ENCODE measurements at places on chromosomes 11 and 22.

GRCh38 chr22:33467620-33468095 lies 409.5 kb upstream of the SYN3 start:
- no peak for DNase-seq

- DNase-seq = no peak
Observed at GRCh38 chr22:35555483-35555890, 14.9 kb downstream of the RASD2 start.

DNA sequence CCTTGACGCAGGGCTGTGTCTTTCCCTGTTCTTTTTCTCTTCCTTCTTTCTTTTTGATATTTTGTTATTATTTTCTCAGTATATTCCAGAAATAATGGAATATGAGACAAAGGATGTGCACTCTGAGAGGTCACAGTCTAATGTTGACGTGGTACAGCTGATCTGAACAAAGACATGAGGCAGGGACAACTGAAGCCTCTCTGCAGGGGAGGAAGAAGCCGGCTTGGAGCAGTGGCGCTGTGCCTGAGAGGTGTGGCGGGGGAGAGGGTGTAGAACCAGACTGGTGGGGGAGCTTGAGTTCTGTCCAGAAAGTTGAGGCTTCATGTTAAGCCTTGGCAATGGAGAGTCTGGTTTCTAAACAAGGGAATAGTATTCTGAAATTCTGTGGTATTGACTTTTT lies 34.7 kb downstream of the ADAMTS15 start:
- DNase-seq = no peak

DNA sequence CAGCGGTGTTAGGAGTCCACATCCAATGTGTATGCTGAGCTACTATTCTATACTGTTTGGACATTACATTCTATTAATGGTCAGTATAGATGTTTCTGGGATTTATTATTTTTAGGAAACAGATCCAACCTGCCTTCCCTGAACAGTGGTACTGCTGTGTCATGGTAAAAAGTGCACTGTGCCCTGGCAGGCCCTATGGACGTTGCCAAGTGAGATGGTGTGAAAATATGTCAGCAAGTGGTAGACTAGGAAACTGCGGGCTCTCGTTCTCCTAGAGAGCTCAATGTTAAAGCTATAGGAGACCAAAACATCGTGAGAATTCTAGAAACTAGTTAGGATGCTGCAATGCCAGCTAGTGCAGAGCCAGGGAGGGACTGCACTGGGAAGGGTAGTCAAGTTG lies 26.0 kb upstream of the CYP2D6 start:
- DNase-seq = no peak

DNA sequence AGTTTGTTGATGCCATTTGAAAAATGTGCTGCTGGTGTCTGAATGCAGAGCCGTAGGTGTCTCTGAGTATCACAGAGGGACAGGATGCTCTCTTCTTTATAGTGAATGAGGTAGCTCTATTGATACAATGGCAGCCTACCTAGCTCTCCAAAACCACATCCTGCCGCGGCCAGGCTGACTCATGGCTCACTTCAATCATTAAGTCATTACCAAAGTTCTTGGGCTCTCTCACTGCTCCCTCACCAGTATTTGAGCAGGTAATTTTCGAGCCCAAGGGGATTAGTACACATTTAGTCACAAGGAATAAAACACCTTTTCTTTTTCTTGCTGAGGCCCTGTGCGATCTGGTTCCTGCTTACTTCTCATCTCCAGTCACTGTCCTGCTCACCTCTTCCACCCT lies 509.0 kb upstream of the LARGE1 start:
- no peak for DNase-seq

DNA sequence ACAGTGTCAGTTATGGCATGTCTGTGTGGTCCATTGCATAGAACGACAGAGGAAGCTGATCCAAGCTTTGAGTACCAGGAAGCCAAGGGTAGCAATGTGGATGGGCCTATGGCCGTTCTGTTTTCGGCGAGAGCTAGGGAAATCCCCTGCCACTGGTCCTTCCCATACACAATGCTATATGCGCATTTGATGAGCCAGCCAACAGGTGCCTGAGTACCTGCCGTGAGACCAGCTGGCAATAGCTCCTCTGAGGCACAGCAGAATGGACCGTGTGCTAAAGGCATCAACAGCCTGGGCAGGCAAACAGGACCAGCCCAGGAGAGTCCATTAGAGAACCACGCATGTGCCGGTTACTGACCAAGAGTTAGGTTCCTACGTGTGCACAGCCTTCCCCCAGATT lies 753.0 kb downstream of the NTM start:
- no peak for DNase-seq

DNA sequence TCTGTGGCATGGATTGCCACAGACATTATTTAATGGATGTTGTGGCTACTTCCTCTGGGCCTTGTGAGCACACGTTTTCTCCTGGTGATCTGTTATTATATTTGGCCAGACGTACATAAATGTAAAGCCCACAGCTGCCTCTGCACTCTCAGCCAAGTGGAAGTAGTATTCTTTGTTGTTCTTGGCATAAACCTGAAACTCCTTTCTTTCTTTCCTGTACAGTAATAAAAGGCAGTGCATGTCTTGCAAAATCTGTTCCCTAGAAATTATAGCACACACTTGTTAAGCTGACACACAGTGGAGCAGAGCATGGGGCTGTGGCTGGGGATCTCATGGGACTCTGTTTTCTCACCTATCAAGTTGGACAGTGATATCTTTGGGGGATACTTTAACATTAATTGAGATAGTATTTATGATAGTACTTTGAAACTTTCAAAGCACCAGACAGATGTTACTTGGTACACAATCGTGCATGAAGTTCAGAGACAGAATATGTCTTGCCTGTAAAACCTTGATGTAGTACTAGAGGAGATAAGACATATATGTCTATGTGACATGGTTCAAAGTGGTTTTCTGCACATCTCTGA lies 20.9 kb downstream of the PANX1 start:
- no peak for DNase-seq

DNA sequence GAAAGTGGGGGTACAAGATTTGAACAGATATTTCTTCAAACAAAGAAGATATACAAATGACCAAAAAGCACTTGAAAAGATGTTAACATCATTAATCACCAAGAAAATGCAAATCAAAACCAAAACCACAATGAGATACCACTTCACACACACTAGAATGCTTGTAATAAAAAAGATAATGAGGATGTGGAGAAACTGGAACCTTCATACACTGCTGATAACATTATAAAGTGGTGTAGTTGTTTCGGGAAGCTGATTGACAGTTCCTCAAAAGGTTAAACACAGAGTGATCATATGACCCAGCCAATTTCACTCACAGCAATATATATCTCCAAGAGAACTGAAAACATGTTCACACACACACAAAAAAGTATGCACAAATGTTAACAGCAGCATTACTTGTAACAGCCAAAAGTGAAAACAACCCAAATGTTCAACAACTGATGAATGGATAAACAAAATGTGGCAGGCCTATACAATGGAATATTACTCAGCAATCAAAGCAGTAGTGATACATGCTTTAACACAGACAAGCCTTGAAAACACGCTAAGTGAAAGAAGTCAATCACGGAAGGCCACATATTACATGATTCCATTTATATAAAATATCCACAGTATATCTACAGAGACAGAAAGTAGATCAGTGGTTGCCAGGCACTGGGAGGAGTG lies 15.1 kb downstream of the PITPNB start:
- no peak for DNase-seq

- DNase-seq = no peak
Observed at GRCh38 chr11:762421-763072, 14.7 kb downstream of the GATD1 start.

GRCh38 chr22:44398856-44399837 lies 86.4 kb upstream of the SHISAL1 start:
- DNase-seq = no peak

- no peak for DNase-seq
Observed at GRCh38 chr11:42800041-42800440, 511.8 kb upstream of the API5 start.

DNA sequence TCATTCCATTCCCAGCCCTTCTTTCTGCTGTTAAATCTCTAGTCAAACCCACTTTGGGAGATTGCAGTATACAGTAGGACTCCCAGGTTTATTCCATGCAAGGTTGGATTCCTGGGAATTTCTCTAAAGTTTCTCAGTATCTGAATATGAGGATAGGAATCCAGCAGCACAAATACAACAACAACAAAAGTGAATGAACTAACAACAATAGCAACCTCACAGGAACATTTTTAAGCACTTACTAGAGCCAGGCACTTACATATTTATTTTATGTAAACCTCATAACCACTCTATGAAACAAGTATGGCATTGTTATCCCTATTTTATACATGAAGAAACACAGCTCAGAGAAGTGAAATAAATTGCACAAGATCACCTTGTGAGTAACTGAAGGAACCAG lies 1.9 kb downstream of the MMP7 start:
- no peak for DNase-seq

- DNase-seq = no peak
Observed at GRCh38 chr11:68429661-68430060, 30.9 kb upstream of the PPP6R3 start.

DNA sequence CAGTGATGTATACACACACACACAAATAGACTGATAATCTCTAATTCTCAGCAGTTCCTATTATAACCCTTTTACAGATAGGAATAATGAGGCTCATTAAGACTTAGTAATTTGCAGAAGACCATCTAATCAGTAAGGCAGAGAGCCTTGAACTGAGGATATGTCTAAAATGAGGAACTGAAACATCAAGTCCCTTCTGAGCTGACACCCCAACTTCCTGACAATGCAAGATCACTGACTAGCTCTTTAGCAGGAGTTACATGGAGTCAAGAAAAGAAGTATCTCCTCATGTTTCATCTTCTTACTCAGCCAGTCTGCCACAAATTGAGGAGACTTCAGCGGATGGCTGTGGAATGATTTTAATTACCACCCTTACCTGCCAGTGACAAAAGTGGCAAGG lies 193.0 kb downstream of the MSANTD4 start:
- no peak for DNase-seq

GRCh38 chr11:35313066-35313759 lies 106.1 kb downstream of the SLC1A2 start:
- no peak for DNase-seq

- DNase-seq = no peak
Observed at GRCh38 chr11:23201936-23202522, 341.8 kb upstream of the CCDC179 start.

- DNase-seq = no peak
Observed at GRCh38 chr11:47451436-47451835, 2.5 kb upstream of the RAPSN start.

DNA sequence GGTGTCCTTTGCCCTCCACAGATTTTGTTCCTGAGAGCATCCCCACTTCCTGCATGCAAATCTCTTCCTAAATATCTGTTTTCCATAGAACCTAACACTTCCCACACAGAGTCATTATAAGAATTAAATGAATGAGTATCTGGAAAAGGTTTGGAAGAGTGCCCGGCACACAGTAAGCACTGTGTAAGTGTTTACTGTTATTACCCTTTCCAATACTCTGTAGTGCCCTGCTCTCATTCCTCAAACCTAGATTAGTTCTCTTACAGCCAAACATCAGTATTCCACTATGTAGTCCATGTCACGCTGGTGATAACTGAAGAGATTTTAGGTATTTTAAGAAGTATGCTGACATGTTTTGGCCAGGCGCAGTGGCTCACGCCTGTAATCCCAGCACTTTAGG lies 57.3 kb upstream of the PHF21A start:
- DNase-seq = no peak

- DNase-seq = no peak
Observed at GRCh38 chr11:64071849-64072248, 36.1 kb downstream of the FLRT1 start.

- DNase-seq = no peak
Observed at GRCh38 chr11:65390996-65391395, 4.6 kb downstream of the FRMD8 start.

GRCh38 chr22:17114898-17115235 lies 6.3 kb downstream of the TMEM121B start:
- DNase-seq = no peak

GRCh38 chr11:117946156-117946841 lies 17.1 kb upstream of the TMPRSS13 start:
- DNase-seq = no peak

- no peak for DNase-seq
Observed at GRCh38 chr11:11351042-11351586, 1.9 kb downstream of the CSNK2A3 start.

DNA sequence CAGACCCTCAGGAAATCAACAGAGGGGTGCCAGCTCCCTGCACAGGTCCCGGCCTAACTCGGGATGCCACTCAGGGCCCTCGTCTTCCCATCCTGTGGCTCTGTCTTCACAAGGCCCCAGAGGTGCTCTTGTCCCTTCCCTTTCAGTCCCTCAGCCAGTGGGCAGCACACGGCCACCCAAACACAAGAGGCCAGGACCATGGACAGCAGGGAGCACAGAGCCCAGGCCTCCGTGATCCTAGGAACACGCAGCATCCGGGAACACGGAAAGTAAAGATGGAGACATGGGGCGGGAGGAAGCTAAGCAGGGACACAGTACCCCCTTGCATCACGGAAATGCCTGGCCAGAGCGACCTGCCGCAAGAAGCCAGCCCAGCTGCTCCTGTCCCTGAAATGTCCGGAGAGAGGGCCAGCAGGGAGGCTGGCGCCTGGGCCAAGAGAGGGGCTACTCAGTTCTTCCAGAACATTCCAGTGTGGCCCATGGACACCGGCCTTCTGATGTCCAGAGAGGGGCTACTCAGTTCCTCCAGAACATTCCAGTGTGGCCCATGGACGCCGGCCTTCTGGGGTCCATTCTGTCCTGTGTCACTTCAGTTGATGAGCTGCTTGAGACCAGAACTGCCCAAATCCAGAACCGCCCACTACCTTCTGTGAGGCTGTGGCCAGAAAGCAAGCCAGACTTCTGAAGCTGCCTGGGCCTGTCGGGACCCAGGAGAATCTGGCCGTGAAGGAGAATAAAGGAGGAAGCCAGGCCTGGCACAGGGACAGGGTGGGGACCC lies 274.0 kb downstream of the BRD1 start:
- no peak for DNase-seq

GRCh38 chr11:81772166-81772565 lies 961.5 kb downstream of the FAM181B start:
- no peak for DNase-seq

GRCh38 chr11:2434506-2435255 lies 9.6 kb downstream of the TRPM5 start:
- DNase-seq = no peak

DNA sequence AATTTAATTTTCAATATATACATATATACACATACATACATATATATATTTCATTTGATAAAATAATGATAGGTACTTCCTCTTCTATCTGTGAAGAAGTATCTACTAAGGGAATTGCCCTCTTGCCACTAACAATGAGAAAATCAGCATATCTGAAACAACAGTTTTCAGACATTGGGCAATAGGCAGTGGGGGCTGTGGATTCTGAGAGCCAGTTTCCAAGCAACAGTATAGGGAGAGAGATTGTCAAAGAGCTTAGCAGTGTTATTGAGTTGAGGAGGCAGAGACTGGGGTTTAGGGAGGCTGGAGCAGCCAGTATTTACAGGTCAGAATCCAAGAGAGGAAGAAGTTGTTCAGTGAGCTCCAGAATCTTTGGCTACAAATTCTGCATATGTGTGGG lies 119.3 kb downstream of the ARFGAP2 start:
- DNase-seq = no peak

DNA sequence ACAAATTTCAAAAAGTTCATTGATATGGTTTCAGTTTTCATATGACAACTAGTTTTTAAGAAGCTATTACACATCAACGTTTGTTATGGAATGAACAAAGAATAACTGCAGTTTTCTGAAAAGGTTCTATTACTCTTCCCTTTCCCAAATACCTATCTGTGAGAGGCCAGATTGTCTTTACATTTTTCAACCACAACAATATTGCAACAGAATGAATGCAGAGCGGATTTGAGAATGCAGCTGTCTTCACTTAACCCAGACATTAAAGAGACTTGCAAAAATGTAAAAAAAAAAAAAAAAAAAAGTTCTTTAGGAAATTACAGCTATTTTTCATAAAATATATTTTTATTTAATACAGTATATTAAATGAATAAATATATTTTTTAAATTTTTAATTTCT lies 250.8 kb downstream of the DDX10 start:
- no peak for DNase-seq
